ENCODE measurements at places on chromosomes 6 and 20.

- no peak for DNase-seq
Observed at GRCh38 chr6:26217714-26218075, 130.5 kb downstream of the HFE start.

DNA sequence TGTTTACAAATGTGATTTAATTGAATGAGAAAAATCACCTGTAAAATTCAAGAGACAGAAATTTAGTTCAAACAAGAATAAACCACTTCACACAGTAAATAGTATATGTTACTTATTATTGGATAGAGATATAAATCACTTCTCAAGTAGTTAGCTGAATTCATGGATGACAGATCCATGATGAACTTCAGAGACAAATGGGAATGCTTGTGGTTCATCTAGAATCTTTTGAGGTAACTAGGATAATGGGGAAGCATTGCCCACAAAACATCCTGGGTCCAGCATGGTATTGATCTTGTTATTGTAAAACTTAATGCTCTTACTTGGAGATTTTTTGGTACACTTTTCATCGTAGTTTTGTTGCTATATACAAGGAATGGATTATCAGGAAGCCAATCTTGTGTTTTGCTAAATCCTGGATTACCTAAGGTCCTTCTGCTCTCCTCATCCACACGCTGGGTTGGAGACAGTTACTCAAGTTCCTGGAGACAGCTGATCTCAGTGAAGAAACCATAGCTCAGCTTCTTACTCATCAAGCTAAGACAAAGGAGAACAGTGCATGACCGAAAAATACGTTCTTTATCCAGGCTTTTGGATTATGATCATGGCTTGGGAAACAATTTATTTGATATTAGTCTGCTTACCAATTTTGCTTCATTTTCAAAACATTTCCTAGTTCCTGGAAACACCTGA is 142.5 kb upstream of the PREP start:
- no peak for DNase-seq

GRCh38 chr6:157982102-157982562 is 469 bp downstream of the SYNJ2 start:
- no peak for DNase-seq

DNA sequence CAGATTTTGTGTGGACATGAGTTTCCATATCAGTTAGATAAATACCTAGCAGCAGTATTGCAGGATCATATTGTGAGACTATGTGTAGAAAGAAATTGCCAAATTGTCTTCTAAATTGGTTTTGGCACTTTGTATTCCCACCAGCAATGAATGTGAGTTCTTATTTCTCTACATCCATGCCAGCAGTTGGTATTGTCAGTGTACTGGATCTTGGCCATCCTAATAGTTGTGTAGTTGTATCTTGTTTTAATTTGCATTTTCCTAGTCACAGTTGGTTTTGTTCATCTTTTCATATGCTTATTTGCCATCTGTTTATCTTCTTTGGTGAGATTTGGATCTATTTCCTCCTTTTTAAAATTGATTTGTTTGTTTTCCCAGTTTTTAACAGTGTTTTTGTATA is 154.7 kb upstream of the HCRTR2 start:
- DNase-seq = no peak

DNA sequence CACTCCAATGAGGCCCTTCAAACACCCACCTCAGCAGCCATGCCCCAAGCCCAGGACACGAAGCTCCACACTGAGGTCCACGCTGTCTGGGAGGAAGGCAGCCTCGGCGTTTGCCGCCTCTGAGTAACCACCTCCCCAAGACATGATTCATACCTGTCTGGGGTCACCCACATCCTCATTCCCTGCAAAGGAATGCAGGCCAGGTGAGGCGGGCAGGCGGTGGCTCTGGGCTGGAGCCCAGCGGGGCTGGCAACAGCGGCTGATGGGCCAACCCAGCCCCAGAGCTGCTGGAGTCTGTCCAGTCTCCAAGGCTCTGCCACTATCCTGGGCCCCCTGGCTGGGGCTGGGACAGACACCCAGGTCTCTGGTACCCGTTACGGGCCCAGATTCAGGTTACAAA is 14.8 kb downstream of the PMEPA1 start:
- DNase-seq = no peak

DNA sequence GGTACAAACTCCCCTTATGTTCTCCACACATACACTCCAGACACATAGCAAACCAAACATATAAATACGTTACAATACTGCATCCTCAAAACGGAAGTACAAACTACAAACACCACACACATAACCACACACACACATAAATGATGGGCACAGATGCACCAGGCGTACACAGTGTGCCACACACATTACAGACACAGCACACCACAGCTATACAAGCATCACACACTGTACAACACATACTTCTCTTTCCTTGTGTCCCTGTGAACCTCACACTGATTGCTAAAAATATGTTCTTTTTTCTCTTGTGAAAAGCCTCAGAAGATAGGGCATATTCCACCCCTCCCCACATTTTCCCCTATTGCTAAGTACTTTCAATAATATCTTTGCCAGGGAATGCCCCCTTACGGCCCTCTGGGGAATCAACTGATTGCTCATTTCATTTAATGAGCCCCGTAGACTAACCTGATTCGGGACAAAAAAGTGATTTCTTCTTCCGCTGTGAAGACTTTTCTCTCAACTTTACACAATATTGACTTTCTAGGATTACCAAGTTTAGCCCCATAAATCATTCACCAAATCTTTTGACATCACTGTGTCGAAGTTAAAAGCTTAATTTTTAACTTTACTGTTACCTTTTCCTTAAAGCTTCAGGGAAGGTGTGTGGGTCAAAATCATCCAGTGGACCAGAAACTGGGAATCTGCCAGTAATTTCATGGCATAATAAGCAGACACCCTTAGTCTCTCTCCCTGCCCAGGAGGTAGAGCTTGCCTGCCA is at the start of gene SLC17A1:
TSS of gene SLC17A1 (minus strand) at position 521 of the 775 bp plus-strand sequence. CDS start 1,495 bp downstream, outside the sequence.
- no peak for DNase-seq

DNA sequence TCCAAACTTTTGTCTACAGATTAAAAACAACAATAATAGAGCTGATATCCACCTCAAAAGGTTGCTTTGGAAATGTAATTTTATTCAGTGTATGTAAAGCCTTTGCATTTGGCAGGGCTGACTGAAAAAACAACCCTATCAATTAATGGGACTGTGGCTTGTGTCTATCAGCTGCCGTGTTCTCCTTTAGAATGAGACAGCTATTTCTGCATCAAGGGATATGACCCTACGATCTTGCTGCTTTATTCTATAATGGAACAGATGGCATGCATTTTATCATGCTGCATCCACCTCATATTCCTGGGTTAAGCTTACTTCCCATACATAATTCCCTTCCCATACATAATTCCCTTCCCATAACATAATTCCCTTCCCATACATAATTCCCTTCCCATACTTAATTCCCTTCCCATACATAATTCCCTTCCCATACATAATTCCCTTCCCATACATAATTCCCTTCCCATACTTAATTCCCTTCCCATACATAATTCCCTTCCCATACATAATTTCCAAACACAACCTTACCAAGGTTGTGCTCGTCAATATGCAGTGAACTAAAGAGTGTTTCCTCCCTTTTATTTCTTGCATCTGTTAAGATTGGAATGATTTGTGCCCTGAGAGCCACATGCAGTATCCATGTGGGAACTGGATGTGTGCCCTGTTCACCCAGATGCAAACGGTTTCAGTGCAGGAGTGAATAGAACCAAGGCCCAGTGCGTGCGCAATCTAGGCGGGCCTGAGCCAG is 26.8 kb downstream of the SERPINB6 start:
- no peak for DNase-seq

- DNase-seq = no peak
Observed at GRCh38 chr6:132708771-132709170, 5.1 kb downstream of the VNN1 start.

- DNase-seq = no peak
Observed at GRCh38 chr20:57391439-57392301, 474 bp downstream of the RBM38 start.

- peak; percentile 31 for DNase-seq
Observed at GRCh38 chr6:43013097-43013842, 476 bp downstream of the MEA1 start.

- DNase-seq = no peak
Observed at GRCh38 chr20:38250609-38251008, 9.9 kb downstream of the KIAA1755 start.

- no peak for DNase-seq
Observed at GRCh38 chr6:17001188-17001587, 100.7 kb upstream of the STMND1 start.

DNA sequence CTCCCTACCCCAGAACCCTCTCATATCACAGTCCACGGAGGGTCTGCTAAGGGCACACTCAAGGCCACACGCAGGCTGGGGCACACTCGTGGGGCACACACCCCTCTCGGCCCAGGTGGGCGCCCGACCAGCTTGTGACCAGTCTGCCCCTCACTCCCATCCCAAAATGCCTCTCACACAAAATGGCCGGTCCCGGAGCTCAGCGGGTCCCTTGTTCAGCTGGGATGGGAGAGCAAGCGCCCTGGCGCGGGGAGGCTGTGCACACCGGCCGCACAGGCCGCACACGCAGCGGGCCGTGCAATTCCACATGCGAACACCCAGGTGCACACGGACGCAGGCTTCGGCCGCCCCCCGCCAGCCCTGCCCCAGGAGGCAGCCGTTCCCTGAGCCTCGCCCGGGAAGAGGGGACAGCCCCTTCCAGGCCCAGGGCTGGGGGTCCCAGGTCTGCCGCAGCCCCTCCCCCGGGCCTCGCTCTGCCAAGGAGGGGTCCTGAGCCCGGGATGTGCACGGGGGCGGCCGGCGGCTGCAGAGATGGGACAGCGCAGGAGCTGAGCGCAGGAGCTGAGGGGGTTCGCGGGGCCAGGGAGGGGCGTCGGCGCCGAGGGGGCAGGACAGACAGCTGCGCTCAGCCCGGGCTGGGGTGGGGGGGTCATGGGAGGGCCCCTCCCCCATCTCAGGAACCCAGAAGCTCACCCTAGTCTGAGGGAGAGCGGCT is 1.3 kb downstream of the KCNQ2 start:
- no peak for DNase-seq

GRCh38 chr6:23790756-23791155 is 335.3 kb upstream of the NRSN1 start:
- DNase-seq = no peak

DNA sequence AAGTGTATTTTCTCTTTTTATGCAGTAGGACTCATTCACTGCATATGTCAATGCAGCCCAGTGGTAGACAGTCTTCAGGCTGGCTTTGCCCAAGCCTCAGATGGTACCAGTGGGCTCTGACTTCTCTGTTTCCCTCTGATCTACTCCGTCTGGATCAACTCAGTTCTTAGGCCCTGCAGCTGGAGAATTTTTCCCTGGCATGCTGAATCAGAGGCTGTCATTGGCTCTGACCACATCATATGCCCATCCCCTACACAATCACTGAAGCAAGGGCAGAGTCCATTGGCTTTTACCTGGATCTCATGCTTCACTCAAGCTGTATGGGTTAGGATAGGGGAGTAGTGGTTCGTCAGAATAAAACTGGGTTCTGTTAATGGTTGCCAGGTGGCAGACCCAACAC is 57.8 kb downstream of the KIZ start:
- peak; percentile 40 for DNase-seq

- DNase-seq = no peak
Observed at GRCh38 chr20:44247586-44248409, 690 bp downstream of the GDAP1L1 start.

GRCh38 chr20:23683281-23683680 is 5.6 kb downstream of the CST4 start:
- DNase-seq = no peak

DNA sequence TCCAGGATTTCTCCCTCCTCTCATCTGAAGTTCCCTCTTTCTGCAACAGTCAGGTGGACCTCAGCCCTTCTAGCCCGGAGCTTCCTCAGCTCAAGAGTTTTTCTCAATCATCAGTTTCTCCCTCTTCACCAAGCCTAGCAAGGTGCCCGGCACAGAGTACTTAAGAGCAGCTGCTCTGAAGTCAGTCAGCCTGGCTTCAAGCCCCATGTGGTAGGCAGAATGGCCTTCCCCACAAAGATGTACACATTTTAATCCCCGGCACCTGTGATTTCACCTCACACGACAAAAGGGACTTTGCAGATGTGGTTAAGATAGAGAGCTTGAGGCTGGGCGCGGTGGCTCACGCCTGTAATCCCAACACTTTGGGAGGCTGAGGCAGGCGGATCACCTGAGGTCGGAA is 15.1 kb upstream of the RBPJL start:
- DNase-seq = no peak
